Sciatic nerve (tissue), 2 donors: ENCODE measurements at places on chromosomes 1 and 21.

- DNase-seq: no peak
Measured at GRCh38 chr1:16141573-16142336, 14.1 kb downstream of the EPHA2 start.

DNA sequence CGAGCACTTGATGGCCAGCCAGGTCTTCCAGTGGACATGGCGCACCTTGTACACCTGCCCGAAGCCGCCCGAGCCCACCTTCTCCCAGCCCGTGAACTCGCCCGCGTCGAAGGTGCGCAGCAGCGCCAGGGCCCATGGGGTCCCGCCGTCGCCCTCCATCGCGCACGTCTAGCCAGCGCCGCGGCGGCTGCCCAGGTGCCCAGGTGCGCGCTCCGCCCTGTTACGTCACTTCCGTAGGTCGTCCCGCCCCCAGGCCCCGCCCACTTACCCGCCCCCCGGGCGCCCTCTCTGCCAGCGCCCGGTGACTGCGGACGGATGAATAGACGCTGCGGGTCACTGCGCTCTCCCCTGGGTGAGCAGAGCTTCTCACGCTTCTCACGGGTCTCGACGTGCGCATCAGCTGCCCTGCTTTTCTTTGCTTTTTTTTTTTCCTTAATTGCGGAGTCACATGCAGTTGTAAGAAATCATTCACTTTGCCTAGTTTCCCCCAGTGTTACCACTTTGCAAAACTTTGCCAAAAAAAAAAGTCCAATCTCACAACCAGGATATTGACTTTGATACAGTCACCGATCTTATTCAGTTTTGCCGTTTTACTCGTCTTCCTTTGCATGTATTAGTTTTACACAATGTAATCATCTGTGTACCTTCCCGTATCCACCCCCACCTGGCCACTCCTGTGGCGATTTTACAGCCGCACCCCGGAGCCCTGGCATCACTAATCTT lies at the start of gene RIPK4:
Gene RIPK4 (minus strand): TSS at position 170 of the 723 bp plus-strand sequence. CDS start 11 bp downstream, at position 159.
- no peak for DNase-seq

- DNase-seq: no peak
Measured at GRCh38 chr1:230820568-230820967, 47.8 kb downstream of the C1orf198 start.

DNA sequence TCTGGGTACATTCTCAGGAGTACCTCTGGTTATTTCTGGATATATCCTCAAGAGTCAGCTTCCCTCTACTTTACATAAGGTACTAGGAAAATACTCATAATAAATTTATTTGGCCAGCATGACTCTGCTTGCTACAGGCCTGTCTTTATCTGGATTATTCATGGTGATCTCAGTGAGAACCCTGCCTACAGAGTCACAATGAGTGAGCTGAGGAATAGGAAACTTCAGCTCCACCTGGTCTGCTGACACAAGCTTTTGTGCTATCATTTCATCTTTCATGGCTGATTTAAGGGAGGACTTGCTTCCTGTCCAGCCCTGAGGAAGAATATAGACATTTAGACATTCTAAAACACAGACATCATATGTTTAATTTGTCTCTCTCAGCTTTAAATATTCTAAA lies 19.5 kb upstream of the SUCO start:
- no peak for DNase-seq

DNA sequence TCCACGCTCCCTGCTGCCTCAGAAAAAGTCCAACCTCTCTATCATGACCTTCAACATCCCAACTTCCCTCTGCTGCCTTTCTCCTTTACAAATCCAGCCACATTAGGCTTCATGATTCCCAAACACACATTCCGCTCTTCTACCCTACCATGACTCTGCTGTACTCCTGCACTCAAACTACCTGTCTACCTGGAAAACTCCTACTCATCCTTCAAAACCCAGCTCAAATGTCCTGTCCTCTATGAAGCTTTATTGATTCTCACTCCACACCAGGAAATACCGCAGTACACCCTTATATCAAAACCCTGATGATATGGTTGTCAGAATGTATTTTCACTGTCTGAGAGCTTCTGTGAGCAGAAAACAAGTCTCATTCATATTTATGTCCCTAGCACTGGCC lies 8.9 kb downstream of the ARHGEF19 start:
- no peak for DNase-seq

DNA sequence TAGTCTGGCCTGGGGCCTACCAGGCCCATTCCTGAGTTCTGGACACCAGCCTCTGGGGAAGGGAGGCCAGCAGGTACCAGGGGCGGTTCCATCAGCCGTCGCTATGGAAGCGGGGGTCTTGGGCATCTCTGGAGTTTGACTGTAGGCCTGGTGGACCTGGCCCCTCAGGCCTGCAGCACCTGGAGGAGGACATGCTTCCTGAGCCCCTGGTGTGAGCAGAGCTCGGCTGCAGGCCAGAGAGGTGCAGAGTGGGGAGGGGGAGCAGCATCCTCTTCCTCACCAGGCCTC lies 7.8 kb downstream of the MYBPH start:
- no peak for DNase-seq

- DNase-seq: peak; percentile 54
Measured at GRCh38 chr21:33027401-33028286, 1.9 kb downstream of the OLIG2 start.

DNA sequence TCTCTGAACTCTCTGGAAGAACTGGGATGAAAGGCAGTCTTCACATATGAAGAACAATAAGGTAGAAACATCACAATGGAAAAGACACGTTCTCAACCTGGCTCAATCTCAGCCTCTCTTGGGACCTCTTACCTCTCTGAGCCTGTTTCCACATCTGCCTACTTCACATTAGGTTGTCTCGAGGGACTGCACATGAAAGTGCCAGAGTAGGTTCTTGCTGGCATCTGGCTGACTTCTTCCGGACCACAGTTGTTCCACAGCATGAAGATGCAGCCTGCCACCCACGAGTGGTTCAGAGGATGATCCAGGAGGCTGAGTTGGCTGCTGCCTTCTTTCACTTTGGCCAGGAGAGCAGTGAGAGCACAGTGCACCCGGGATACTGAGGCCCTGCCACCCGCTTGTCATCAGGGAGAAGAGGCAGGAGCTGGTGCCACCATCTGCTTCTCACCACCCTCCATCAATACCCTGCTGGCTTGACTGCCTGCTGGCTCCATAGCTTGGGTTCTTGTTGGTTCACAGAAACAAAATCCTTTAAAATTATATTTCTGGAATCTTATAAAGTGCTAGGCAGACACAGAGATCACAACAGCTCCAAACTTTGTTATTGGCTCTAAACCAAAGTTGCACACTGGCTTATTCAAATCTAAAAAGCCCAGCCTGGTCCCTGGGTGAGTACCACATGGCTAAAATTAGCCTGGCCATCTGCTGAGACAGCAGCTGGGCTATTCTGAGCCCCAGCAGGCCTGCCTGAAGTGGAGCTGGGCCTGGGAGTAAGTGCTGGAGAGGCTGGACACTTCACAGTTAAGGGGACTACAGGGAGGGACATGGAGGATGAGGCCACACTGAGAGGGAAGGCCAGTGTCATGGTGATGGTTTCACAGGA lies 46.9 kb upstream of the LIN9 start:
- DNase-seq: no peak

DNA sequence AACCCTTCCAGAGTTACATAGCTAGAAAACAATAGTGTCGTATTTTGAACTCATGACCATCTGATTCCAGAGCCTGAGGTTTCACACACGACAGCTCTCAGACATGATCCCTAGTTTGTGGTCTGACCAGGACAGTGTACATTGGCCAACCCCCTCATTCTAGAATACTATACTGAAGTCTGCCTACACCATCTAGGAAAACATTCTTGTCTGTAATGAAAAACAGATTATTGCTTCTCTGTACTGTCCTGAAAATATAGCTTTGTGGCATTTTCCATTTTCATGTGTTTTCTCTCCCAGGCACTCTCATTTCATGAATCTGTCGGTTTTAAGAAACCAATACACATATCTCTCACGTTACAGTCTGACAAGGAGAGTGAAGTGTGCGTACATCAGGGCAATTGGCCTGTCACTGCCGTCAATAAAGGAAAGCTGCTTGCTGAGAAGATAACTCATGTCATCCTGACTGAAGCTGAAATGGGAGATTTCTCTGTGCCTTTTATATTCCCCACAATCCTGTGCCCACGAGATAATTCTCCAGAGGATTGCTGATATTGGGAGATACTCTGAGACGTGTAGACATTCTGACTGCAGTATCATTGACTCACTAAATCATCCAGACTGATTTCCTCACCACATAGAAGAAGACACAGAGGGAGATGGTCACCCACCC lies 585.6 kb downstream of the PLPP3 start:
- DNase-seq: no peak

- peak; percentile 80 for DNase-seq
Measured at GRCh38 chr1:67618285-67619018, 66.5 kb upstream of the GADD45A start.

DNA sequence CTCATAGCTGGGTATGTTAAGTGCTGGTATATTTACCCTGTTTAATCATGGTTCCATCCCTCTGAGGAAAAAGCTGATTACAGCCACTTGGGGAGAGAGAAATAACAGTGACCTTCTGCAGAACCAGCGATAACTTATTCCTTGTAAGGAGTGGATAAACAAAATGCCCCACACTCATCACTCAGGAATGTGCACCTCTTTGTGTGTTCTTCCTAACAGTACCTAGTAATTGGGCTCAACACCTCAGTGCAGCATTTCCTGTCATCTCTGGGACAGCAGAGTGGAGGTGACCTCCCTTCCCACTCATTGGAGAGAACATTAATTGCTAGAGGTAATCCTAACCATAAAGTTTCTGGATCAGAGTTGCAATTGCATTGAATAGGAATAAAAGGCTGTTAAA lies 112.5 kb upstream of the F3 start:
- no peak for DNase-seq

DNA sequence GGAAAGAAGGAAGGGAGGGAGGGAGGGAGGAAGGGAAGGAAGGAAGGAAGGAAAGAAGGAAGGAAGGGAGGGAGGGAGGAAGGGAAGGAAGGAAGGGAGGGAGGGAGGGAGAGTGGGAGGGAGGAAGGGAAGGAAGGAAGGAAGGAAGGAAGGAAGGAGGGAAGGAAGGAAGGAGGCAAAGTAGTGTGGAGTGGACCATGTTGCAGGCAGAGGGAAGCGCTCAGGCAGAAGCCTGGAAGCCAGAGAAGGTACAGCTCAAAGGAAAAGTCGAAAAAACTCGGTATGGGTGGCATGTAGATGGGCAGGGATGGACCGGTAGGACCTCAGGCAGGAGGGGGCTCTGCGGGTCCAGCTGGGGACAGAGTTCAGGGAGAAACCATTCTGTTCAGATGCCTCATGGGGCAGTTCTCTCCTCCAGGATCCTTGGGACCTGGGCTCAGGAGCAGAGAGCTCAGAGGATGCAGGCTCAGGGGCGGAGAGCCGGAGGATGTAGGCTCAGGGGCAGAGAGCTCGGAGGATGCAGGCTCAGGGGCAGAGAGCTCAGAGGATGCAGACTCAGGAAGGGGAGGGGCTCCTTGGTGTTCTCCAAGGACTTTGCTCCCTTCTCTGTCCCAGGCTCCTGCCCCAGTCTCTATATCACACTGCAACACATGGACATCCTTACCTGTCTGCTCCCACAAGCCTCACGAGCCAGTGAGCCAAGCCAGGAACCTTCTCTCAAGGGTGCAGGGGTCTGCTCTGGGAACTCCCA lies 13.6 kb upstream of the PADI3 start:
- no peak for DNase-seq

DNA sequence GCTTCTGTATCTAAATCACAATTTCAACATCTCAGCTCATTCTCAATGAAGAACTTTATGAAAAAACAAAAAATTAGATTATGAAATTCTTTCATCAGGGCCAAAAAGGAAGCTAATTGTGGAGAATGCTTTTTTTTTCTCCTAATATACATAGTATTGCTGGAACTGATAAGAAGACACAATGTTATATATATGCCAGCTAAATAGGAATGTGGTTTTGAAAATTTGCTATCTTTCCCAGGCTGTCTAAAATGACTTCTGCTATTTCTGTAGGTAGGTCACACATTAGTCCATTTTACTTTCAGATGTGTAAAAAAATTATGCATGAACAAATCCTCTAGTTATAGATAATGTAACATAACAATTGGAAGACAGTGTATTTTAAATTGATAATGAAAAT lies 732.9 kb downstream of the RWDD3 start:
- DNase-seq: no peak

DNA sequence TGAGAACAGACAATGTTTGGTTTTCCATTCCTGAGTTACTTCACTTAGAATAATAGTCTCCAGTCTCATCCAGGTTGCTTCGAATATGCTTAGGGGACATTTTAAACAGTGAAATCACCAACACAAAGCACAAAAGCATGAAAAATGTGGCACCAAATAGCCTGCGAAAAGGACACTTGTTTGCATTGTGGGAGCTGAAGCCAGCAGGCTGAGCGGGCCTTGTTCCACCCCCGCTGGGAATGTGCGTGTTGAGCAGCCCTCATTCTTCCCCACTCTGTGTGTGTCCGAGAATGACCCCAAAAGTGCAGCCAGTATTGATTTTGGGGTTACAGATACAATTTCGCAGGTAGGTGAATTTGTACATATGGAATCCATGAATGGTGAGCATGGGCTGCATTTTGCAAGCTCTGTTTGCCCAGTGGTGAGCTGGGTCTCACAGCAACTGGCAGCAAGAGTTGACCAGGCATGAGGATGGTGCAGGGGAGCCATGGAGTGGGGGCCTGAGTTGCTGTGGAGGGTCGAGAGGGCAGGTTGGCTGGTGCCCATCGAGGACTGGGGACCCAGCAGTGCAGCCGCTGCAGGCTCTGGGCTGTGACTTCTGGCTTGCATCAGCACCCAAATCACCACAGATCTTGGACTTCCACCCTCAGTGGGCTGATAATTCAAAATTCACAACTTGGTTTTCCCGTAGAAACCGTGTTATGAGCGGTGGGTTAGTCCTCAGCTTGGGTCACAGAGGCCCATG lies 29.4 kb downstream of the NENF start:
- DNase-seq: no peak

- no peak for DNase-seq
Measured at GRCh38 chr1:6473974-6474814, 8.2 kb upstream of the TNFRSF25 start.

DNA sequence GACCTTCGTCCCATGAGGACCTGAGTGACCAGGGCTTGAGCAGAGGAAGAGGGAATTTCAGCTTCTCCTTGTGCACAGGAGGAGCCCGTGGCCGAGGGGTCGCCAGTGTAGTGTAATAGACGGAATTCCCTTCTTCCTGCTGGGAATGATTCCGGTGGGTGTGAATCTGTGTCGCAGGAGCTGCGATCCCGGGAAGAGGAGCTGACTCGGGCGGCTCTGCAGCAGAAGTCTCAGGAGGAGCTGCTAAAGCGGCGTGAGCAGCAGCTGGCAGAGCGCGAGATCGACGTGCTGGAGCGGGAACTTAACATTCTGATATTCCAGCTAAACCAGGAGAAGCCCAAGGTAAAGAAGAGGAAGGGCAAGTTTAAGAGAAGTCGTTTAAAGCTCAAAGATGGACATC lies 34.4 kb downstream of the MAP3K21 start:
- DNase-seq: no peak

- DNase-seq: no peak
Measured at GRCh38 chr1:179973198-179974110, 18.8 kb downstream of the CEP350 start.

GRCh38 chr1:59193443-59194093 lies 103.3 kb upstream of the FGGY start:
- DNase-seq: no peak

GRCh38 chr1:169019419-169020058 lies 87.0 kb upstream of the ATP1B1 start:
- DNase-seq: no peak

GRCh38 chr1:158203693-158204457 lies 23.2 kb downstream of the CD1D start:
- no peak for DNase-seq
